ENCODE measurements at places on chromosomes 5 and 9. TPM values are rescaled to one million over a fixed set of nuclear protein-coding genes. Genes with fewer than 3 reads are reported as not detected.

CYLC2 gene
- total RNA-seq = not detected

GALNT12 gene
- 3.6 TPM for total RNA-seq

BTNL8 gene
- total RNA-seq = not detected

ADAMTS2 gene
- total RNA-seq = not detected

ADAMTS13 gene
- total RNA-seq = 0.21 TPM

PHF24 gene
- 0.48 TPM for total RNA-seq

SPINK7 gene
- total RNA-seq = 4.3 TPM

ZNF454 gene
- total RNA-seq = 0.64 TPM

TMC1 gene
- total RNA-seq = not detected

Measured in tracheal epithelial cell (primary cell).